Activated T-cell treated with anti-CD3 and anti-CD28 coated beads, Interleukin-2, amount 50 U/mL, for 24 hours (primary cell): ENCODE measurements at places on chromosomes 6 and 20.
A peak's percentile ranks its signal among the peaks of the same experiment; 100 is the strongest.

- DNase-seq = no peak
Observed at GRCh38 chr6:55101157-55101556, 73.2 kb upstream of the HCRTR2 start.

- DNase-seq = no peak
Observed at GRCh38 chr6:46046558-46047174, 31.0 kb upstream of the CLIC5 start.

- DNase-seq = no peak
Observed at GRCh38 chr20:33281550-33282146, 1.4 kb upstream of the BPIFB1 start.

DNA sequence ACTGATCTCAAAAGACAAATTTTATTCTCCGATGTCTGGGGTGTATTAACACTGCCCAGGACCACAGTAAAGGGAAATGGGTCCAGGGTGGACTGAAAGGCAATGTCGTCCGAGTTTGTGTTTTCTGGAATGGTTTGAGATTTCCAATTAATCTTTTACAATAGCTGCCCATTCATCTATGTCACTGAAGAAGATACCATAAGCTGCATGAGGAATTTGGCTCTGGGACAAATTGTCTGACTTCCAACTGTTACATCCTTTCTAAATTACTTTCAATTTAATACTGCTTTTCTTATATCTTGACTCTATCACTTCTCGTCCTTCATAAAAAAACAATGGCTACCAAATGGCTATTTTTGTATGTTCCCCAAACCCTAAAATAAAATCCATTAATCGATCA, 130.7 kb upstream of the KCNK16 start:
- DNase-seq = no peak

- DNase-seq = no peak
Observed at GRCh38 chr6:63582579-63583231, 10.4 kb downstream of the LOC128125822 start.

GRCh38 chr6:150600010-150600300, 270 bp downstream of the PLEKHG1 start:
- no peak for DNase-seq

DNA sequence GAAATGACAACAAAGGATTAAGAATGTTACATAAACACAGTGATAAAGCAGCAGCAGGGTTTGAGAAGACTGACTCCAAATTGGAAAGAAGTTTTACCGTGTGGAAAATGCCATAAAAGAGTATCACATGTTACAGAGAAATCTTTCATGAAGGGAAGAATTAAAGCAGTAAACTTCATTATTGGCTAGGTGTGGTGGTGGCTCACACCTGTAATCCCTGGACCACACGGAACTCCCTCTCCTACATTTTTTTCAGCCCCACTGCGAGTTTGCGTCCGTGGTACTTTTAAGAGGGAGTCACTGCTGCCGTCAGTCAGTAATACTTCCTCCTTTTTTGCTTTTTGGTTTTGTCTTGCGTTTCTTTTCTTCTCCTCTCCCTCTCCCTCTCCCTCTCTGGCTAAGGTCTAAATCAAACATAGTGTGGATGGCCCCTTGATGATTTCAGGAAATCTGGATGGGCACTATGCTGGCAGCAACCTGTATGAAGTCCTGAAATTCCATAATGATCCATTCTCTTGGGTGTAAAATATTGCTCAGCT, 112.3 kb downstream of the MAN1A1 start:
- no peak for DNase-seq

DNA sequence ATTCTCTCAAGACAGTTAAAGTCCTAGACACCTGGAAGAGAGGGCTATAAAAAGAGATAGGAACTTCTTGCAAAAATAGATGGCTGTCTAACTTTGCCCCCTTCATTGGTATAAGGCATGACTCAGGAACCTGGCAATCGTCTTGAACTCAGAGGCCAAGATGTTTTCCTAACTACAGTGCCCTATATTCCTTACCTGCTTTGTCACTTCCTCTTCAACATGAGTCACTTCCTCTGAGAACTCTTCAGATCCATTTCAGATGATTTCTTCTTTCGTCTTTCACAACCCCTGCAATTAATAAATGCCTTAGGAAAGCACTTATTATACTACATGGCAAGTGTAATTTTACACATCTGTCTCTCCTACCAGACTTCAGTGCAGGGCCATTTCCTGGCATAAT, 83.5 kb downstream of the HAO1 start:
- no peak for DNase-seq

DNA sequence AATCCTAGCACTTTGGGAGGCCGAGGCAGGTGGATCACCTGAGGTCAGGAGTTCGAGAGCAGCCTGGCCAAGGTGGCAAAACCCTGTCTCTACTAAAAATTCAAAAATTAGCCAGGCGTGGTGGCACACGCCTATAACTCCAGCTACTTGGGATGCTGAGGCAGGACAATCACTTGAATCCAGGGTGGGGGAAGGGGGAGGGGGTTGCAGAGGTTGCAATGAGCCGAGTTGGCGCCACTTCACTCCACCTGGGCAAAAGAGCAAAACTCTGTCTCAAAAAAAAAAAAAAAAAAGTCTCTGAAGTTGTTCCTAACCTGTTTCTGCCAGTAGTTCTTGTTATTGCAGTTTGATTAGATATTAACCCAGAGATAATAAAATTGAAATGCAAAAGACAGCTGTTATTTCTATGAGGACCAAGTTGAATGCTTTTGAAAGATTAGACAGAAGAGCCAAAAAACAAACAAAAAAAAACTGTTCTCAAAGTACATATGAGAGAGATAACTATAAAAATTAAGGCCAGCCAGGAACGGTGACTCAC, 22.6 kb downstream of the PIGU start:
- no peak for DNase-seq

- peak; percentile 87 for DNase-seq
Observed at GRCh38 chr20:3710703-3711483, 1.5 kb downstream of the SIGLEC1 start.

DNA sequence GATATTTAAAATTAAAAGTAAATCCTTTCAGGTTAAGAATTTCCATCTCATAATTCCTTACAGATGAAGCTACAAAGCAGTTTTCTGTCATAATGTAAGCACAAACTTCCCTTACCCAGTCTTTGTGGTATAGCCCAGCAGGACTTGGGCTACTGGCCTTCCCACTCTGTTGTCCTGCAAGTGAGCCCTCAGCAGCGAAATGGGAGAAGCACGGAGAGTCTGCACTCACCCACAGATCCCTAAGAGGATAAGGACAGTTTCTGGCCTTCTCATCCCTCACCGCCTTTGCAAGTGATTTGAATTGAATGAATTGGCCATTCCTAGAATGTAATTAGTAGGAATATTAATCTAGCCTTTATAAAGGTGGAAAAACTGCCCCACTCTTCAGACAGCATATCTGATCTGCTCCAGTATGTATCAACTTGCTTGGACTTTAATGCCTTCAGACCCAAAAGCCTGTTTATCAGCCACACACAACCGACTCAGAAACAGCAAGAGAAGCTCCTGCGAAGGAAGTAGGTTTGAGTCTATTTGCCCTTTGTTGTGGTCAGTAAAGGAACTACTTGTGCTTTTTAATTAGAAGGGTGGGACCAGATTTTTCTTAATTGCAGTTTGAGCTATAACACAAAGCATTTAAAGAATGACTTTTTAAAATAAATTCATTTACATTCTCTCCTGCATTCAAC, 29.9 kb upstream of the PRDM1 start:
- DNase-seq = no peak

GRCh38 chr6:37025621-37026466, 20.4 kb downstream of the FGD2 start:
- DNase-seq = no peak

DNA sequence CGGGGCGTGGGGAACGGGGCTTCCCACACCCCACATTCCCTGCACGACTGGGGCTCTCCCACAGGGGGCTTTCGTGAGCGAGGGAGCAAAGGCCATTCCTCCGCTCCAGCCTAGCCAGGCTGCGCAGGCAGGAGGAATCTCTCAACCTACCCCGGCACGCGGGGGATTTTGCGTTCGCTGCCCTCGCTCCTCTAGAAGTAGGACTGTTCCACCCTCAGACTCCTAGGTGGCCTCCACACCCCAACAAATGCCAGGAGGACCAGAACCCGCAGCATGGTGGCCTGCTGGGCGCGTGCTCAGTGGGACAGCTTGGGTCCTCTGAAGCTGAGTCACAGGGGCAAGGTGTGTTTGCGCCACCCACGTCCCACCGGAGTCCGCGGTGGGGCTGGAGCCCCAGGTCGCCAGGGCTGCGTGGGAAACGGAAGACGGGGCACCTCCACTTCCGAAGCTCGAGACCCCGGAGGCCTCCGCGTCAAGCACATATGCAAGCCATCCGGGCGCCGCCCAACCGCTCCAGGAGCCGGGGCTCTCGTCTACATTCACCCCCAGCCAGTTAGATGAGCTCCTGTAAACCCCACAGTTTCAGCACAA, 1938.5 kb upstream of the DEFB115 start:
- DNase-seq = peak; percentile 14

- no peak for DNase-seq
Observed at GRCh38 chr20:57959589-57959988, 249.8 kb upstream of the PMEPA1 start.

DNA sequence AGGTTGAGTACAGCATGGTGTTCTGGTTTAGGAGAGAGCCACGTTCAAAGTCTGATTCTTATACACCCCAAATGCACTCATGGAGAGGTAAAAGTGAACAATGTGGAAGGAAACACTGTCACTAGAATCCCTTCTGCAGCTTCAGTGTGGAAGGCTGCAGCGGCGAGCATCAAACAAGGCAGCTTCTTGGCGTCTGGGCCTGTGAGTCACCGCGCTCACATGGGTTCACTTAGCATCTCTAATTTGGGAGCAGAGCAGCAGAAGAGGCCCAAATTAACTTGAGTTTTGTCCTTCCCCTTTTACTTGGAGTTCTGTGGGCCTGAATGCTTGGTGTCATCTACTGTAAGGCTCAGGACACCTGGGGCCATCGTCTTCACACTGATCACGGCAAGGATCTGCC, 10.9 kb upstream of the E2F1 start:
- DNase-seq = no peak

- DNase-seq = peak; percentile 75
Observed at GRCh38 chr6:32118782-32119628, 9.0 kb downstream of the ATF6B start.

DNA sequence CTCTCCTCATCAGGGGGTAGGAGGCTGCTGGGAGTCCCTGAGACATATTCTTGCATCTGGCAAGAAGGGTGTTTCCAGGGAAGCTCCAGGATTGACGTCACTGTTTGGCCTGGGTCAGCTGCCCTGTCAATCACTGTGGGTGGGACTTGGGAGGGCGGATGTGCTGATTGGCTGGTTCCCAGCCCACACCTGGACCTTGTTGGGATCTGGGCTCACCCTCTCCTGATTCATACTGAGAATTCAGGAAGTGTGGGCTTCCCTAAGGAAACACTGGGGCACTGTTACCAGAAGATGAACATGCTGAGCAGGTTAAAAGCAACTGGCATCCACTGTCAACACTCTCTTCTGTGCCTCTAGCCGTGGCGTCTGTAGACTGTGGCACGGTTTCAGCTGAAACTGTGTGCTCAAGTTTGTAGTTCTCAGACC, 36.5 kb downstream of the CDH26 start:
- no peak for DNase-seq

- no peak for DNase-seq
Observed at GRCh38 chr6:125843593-125843992, 52.8 kb downstream of the NCOA7 start.

- DNase-seq = no peak
Observed at GRCh38 chr20:37881601-37882343, 21.2 kb upstream of the VSTM2L start.

GRCh38 chr6:145042559-145042958, 692.8 kb downstream of the EPM2A start:
- DNase-seq = no peak

DNA sequence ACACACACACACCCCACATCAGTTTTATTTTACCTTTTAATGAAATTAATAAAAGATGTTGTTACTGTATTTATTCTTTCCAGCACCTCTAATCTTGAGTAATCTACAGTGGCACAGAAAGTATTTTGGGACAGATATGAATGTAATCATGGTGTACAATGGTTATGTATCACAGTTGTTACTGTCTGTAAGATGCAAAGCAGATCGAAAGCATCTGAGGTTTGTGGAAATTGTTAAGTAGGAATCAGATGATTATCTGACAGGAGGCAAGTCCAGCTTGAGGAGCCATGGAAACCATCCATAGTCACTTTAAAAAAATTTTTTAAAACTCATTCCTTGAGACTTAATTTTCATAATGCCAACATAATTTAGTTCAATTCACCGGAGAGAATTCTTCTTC, 636.3 kb upstream of the MARCKS start:
- no peak for DNase-seq

GRCh38 chr6:150740453-150740852, 125.0 kb upstream of the MTHFD1L start:
- no peak for DNase-seq

GRCh38 chr6:108363889-108364313, 69.0 kb downstream of the AFG1L start:
- no peak for DNase-seq

DNA sequence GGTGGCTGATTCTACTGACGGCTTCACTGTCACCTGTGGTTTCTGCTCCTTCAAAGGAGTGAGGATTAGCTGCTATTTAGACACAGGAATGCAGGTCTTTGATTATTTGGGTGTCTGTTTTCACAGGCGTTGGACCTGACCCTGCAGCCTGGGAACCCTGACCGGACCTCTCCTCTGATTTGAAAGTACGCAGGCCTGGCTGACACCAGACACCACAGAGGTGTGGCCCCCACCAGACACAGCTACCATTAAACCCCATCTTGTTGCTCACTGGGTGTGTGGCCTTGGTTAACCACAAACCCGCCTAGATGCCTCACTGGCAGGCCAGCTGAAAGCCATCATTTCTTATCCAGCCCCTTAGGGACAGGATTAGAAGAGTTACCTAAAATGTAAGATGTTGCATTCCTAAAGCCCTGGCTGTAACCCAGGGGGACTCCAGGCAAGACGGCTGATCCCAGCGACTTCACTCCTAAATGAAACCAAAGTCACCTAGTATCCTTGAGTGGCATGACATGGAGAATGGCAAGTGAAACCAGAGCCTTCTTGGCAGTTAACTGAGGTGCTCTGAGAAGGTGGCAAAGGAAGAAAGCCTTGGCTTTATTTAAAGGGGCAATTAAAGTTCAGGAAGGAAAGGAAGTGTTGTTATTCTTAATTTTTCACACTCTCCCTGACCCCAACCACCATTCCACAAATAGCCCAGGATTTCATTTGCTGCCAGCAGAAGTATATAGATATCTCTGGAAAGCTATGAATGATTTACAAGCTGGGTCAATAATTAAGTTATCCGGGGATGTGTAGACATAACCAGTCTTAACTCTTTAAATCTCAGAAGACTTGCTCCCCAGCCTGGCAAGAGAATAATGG, 169.9 kb downstream of the QRSL1 start:
- no peak for DNase-seq

DNA sequence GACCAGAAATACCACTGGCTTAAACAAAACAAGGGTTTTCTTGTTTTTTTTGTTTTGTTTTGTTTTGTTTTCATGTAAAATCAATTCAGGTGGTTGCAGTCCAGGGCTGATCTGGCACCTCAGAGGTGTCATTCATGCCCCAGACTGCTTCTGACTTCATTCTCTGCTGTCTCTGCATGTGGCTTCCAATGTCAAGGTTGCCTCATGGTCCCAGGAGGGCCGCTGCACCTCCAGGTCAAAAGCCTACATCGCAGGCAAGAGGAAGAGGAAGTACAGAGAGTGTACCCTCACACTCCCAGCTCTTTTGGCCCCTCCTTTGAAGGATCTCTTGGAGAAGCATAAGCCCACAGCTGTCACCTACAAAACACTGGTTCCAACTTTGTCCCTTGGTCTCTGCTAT, 1.4 kb upstream of the BTN3A1 start:
- no peak for DNase-seq
